ENCODE measurements at places on chromosomes 1 and 21. TPM values are rescaled to one million over a fixed set of nuclear protein-coding genes. Genes with fewer than 3 reads are reported as not detected.

Gene ZBED6
- polyA plus RNA-seq = 13.1 TPM

Gene ZBTB8A
- 8.3 TPM for polyA plus RNA-seq

Gene VASH2
- 0.33 TPM for polyA plus RNA-seq

Gene FUCA1
- polyA plus RNA-seq = 34.1 TPM

Gene SMAP2
- 20.1 TPM for polyA plus RNA-seq
